GM20000 (cell line): ENCODE measurements at places on chromosomes 5 and 9.

- DNase-seq: peak; percentile 31
Observed at GRCh38 chr5:154242964-154243376, 52.4 kb downstream of the GALNT10 start.

- no peak for DNase-seq
Observed at GRCh38 chr9:85521371-85522197, 220.2 kb downstream of the AGTPBP1 start.

- no peak for DNase-seq
Observed at GRCh38 chr5:137072361-137073115, 426.6 kb downstream of the SPOCK1 start.

DNA sequence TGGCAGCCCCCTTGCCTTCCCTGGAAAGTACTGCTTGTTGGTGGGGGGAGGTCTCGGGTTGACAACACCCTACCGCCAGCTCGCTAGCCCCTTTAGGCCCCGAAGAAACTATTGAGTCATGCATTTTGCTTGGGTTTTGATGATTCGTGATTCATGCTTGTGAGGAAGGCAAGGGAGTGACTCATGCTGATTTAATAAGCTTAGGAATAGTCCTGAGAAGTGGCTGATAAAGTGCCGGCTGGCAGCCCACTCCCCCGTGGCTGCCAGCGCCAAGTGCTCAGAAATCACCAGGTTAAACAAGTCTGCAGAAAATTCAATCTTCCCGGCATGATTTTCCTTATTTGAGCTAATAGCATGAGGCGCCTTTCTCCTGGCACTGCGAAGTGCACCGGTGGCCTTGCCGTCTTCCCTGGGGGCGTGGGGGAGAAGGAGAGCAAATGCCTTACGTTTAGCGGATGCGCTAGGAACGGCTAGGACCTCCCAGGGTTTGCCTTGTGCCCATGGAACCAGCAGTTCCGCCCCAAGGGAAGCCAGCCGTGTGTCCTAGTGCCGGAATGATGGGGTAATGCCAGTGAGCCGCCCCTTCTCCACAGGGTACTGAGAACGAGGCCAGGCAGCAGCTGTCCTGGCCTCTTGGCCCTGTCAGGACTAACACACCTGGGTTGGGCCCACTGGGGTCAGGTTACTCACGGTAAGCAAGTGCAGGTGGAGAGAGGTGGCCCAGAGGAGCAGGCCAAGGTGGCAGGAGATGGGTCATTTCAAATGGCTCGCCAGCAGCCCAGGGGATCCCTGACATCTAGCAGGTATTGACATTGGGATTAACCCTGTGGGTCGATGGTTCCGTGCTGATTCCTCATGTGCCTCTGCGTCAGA is 151.9 kb downstream of the MACROH2A1 start:
- DNase-seq: no peak

GRCh38 chr5:143177263-143177983 is 226.1 kb downstream of the NR3C1 start:
- DNase-seq: no peak

- peak; percentile 59 for DNase-seq
Observed at GRCh38 chr5:443239-444151, 519 bp downstream of the EXOC3 start.

- DNase-seq: no peak
Observed at GRCh38 chr5:68277431-68277830, 61.9 kb downstream of the PIK3R1 start.

- no peak for DNase-seq
Observed at GRCh38 chr5:133627180-133627579, 14.8 kb upstream of the FSTL4 start.

DNA sequence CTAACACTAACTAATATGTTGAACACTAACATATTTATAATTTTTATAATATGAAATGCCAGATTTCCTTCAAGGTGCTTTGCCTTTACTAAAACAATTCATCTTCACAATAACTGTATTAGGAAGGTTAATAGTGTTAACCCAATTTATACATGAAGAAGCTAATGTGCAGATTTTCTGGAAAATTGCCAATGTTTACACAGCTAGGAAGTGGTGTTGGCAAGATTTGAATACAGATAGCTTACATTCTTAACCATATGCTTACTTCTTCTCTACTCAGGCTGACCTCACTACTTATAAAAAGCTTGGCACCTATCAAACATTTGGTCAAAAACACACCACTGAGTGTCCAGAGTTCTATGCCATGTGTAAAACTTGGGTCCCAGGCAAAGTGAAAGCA is 445.4 kb upstream of the ITGA1 start:
- no peak for DNase-seq

DNA sequence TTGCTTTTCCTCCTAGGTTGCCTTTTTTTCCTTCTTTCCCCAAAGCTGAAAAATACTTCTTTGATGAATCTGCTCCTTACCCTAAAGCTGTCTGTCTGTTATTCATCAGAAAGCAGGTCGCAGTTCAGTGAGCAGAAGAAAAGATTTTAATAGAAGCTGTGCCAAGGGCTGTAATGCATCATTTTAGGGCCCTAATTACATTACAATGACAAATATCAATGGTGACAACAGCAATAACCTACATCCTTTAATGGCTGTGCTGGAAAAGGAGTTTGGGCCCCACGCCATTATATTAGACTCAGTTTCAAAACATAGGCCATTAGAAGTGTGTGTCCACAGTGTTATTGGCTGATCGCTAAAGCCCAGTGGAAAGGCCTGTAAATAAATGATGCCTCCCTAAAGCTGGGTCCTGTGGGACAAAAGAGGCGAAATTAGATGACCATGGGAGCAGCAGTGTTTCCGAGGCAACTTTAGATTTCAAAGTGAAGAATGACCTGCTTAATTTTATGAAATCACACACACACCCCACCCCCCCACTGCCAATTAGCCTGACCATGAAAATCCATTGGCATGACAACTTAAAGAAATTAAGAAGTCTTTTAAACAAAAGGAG is 38.4 kb downstream of the TLE4 start:
- DNase-seq: no peak

DNA sequence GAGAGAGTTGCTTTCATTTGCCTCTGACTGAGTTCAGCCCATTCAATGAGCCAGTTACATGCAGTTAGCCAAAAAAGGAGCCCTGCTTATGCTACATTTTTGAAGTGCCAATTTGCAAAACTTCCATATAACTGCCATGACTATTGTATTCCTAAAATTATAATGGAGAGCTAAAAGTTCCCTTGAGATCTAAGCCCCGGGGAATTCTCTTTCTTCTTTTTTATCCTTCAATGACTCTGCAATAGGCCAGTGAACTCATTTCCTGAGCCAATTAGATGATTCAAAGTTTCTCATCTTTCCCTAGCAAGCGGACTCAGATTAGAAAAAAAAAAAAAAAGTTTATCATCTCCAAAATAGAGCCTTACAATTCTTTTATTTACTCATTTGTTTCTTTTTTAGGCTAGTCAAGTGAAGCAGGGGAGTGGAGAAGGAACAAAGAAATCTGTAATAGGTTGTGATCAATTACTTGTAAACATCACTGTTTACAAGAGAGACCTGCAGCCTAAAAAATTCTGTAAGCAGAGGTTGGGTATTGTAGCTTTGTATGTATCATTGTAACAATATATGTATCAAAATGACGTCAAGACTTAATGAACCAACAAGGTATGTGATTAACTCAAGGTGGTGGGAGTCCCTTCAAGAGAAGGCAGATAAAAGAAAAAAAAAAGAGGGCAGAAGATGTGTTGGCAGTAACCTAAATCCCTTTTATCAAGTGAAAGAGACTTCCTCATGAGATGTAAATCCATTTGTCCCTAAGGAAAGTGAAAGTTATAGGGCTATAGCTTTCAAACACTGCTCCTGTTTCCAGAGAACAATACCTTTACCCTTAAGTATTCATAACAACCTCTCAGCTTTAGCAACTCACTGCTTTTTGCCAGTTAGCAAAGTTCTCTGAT is 48.7 kb upstream of the HOMER1 start:
- no peak for DNase-seq

DNA sequence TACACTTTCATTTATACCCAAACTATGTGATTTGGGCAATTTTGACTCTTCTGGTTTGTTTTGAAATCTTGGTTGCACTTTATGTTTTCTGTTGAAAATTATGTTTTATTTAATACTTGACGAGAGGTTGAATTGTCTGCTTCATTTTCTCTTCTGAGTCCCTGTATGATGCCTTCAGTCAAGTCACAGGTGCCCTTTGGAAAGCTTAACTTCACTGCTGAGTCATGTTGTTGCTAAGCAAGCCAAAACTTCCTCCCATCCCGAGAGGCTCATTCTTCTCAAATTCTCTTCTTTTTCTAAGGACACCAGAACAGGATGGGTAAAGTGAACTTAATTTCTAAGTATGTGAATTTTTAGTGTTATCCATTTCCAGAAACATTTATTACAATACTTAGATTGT is 455.3 kb upstream of the PTGER4 start:
- no peak for DNase-seq

DNA sequence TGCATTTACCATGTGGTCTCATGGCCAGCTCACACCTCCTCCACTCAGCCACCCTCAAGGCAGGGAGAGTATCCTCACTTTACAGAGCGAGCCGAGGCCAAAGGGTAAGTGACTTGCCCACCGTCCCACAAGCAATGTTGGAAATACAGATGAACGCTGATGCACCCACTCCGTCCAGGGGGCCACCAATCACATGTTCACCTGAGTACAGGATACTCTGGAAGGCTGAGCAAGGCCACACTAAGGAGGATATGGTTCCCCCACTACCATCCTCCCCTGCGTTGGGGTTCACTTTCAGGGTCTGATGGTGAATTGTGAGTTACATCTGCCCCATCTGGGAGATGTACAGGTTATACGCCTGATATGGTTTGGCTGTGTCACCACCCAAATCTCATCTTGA is 128.8 kb downstream of the ATPSCKMT start:
- DNase-seq: no peak

- no peak for DNase-seq
Observed at GRCh38 chr5:141094481-141095262, at the start of gene PCDHB2. Gene PCDHB2, plus strand, starts transcription at chr5:141094615. Its CDS starts 176 bp downstream, at chr5:141094791.

DNA sequence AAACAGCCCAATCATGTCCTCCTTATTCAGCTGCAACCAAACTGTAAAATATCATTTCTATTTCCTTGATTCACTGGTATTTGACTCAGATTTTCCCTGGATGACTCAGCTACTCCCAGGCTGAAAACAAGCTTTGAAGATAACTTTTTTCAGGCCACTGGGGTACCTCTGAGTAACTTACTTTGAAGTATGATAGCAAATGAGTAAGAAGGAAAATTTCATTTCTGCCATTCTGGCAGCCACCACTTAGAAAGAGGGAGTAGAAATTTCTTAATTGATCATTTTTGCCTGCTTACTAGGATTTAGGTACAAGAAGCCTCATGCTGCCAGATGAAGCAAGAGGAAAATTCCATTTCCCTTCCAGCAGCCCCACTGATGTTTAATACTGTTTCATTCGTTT is 247.4 kb downstream of the PRELID2 start:
- DNase-seq: no peak

DNA sequence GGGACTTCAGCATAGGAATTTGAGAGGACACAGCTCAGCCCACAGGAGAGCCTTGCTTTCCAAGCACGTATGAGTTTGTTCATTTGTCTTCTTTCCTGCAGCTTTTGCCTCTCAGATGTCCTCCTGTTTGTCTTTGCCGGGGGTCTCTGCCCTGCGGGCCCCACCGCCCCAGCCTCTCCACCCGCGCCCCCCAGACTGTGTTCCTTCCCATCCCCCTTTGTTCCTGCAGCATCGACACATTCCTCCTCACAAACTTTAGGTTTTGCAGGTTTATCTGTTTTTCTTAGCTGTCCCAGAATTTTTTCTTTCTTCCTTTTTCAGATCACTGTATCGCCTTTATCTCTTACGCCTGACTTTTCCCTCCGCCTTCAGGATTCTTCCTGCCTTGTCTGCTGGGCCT is 18.9 kb downstream of the UBE2QL1 start:
- DNase-seq: no peak

GRCh38 chr5:157233515-157233914 is 32.4 kb upstream of the CYFIP2 start:
- DNase-seq: no peak

GRCh38 chr5:72171667-72172066 is 64.4 kb downstream of the MAP1B start:
- DNase-seq: no peak

DNA sequence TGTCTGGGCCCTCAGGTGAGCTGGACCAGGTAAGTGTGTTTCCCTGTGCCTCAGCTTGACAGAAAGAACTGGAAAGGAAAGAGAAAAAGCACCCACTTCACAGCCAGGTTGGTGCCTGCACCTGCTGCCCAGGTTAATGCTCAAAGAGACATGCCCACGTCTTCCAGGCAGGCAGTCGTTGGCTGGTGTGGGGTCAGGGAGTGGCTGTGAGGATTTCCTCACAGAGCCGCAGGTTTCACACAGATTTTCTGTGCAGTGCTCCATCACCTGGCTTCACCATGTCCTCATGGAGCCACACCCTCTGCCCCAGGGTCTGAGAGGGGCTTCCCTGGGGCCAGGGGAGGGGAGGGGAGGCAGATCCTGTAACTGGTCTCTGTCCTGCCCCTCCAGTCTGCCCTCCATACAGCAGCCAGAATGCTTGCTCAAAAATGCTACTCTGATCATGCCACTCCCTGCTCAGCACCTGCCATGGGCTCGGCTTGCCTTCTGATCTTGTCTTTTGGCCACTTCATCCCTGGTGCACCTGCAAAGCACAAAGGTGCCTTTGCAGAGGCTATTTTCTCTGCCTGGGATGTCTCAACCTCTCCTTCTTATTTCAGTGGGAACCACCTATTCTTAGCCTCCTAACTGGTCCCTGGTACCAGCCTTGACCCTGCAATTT is 82.5 kb upstream of the UBTD2 start:
- DNase-seq: no peak

GRCh38 chr5:141883184-141883891 is 5.1 kb upstream of the PCDH1 start:
- DNase-seq: no peak

GRCh38 chr5:36648426-36648825 is 42.0 kb downstream of the SLC1A3 start:
- DNase-seq: no peak

- no peak for DNase-seq
Observed at GRCh38 chr5:168353216-168353957, 61.9 kb downstream of the WWC1 start.

DNA sequence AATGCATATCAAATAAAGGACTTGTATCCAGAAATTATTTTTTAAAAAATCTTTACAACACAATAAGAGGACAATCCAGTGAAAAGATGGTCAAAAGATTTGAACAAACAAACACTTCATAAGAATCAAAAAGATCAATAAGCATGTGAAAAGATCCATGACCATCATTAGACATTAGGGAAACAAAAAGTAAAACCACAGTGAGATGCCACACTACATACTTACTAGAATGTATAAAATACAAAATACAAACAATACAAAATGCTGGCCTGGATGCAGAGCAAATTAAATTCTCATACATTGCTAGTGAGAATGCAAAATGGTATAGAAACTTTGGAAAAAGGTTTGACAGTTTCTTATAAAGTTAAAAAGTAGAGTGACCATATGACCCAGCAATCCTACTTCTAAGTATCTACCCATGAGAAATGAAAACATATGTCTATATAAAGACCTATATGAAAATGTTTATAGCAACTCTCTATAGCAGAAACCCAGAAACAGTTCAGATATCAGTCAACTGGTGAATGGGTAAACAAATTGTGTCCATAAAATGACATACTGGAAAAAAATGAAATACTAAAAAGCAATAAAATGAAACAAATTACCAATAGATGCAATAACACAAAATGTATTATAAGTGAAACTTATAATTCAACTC is 426.1 kb downstream of the RAB3C start:
- DNase-seq: no peak
